ENCODE measurements at places on chromosomes 5 and 9. TPM values are rescaled to one million over a fixed set of nuclear protein-coding genes. Genes with fewer than 3 reads are reported as not detected.

- no peaks in the 10 kb centered on the region for H3K27me3 ChIP-seq
- no peak overlapping the region for H3K27ac ChIP-seq
- H3K4me1 ChIP-seq, result no peaks in the 10 kb centered on the region
- no peak for DNase-seq
- H3K4me3 ChIP-seq, result no peak overlapping the region
Observed at GRCh38 chr9:8604201-8604600, 804.6 kb upstream of the DMAC1 start.

DNA sequence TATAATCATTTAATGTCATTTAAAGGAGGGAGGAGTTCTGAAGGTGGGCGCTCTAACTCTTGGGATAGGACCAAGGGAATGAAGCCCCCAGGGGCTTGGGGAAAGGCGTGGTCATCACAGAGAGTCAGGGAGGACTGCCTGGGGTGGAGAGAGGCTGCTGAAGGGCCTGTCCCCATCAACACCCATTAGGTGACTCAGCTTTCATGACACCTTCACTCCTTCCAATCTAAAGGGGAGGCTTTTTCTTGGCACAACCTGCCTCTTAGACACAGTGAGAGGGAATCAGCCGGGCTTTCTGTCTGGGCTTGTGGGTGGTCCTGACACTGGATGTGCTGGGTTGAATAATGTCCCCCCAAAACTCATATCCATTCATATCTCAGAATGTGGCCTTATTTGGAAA, 31.4 kb upstream of the ANKRD33B start:
- H3K27ac ChIP-seq, result no peak overlapping the region
- no peak for DNase-seq
- H3K4me3 ChIP-seq, result no peak overlapping the region
- H3K36me3 ChIP-seq, result no peaks in the 10 kb centered on the region

DNA sequence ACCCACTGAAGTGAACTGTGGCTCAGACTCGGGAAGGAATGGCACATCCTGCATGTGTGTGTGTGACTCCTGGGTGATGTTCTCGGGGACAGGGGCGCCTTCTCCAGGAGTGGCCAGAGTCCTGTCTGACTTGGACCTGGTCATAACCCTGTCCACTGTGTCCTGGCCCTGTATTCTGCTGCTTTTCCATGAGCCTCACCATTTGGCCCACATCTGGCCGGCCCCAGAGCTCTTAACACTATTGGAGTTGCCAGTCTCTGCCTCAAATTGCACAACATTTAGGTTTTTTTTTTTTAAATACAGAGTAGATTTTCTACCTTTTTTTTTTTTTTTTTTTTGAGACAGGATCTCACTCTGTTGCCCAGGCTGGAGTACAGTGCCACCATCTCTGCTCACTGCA, 278.3 kb upstream of the TUT7 start:
- H3K27me3 ChIP-seq, result no peaks in the 10 kb centered on the region
- H3K4me1 ChIP-seq, result no peaks in the 10 kb centered on the region
- no peak overlapping the region for H3K27ac ChIP-seq

DNA sequence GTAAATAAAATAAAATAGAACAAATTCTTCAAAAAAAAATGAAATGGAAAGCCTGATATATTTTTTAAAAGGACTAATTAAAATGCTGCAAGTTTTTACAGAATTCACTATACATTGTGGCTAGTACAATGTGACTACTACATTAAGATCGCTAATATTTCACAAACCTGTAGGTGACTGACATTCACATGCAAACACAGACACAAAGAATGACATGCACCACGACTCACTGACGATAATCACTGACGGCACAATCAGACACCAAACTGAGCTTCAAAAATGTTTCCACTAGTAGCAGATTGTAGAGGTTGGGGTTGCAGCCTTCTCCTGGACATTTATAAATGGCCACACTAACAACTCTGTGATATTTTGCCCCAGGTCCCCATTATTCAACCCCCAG, 637.7 kb upstream of the DMAC1 start:
- H3K27me3 ChIP-seq, result no peaks in the 10 kb centered on the region
- no peak for DNase-seq
- H3K36me3 ChIP-seq, result no peaks in the 10 kb centered on the region
- H3K4me3 ChIP-seq, result no peak overlapping the region
- no peak overlapping the region for H3K27ac ChIP-seq

- no peaks in the 10 kb centered on the region for H3K36me3 ChIP-seq
- H3K27ac ChIP-seq, result no peak overlapping the region
- H3K27me3 ChIP-seq, result no peaks in the 10 kb centered on the region
- H3K4me3 ChIP-seq, result no peak overlapping the region
- no peaks in the 10 kb centered on the region for H3K4me1 ChIP-seq
Observed at GRCh38 chr5:386432-387341, 56.3 kb upstream of the EXOC3 start.

GRCh38 chr5:139296862-139297326, 3.4 kb downstream of the MATR3 start:
- H3K27ac ChIP-seq, result peak overlapping the region; percentile 8
- H3K4me1 ChIP-seq, result peaks cover 74% of the 10 kb centered on the region
- H3K4me3 ChIP-seq, result no peak overlapping the region
- no peaks in the 10 kb centered on the region for H3K36me3 ChIP-seq

DNA sequence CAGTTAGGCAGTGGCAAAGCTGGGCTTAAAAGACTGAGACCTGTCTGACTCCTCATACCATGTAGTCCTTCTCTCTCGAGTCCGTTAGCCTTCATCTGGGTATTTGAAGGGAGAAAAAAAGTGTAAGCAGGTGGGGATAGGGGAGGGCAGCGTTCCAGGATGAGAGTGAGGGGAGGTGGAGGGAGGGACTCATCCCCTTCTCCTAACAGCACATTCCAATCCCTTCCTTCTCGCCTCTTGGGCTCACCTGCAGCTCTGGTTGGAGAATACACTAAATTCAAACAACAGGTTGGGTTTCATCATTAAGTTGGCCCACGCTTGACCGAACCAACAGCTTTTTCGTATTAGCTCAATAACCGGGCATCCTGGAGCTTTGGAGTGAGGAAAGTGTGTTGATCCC, 3.6 kb downstream of the NEURL1B start:
- H3K4me3 ChIP-seq, result peak overlapping the region; percentile 68
- peaks cover 14% of the 10 kb centered on the region for H3K36me3 ChIP-seq
- no peak for DNase-seq
- peaks cover 90% of the 10 kb centered on the region for H3K4me1 ChIP-seq

DNA sequence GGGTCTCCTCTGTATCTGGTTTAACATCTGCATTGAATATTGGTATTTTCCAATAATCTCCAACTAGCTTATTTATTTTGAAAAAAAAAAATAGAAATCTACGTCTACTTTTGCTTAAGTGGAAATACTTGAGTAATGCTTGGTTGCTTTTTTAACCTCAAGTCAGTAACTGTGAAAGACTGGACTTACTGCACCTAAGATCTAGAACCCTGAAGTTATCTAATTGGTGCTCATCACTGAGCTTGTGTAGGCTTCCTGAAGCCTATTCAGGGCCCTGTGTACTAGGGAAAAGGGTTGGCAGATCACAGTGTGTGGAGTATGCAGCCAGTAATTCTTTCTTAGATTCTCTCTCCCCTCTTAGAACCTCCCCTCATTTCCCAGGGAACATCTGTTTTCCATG, 16.2 kb downstream of the SLC1A1 start:
- no peaks in the 10 kb centered on the region for H3K36me3 ChIP-seq
- no peaks in the 10 kb centered on the region for H3K27me3 ChIP-seq
- no peak for DNase-seq
- H3K4me1 ChIP-seq, result no peaks in the 10 kb centered on the region

The TAF11L10 gene
- total RNA-seq, result not detected
